Skin of body (tissue), 3 donors: ENCODE measurements at places on chromosomes 16 and 17.

DNA sequence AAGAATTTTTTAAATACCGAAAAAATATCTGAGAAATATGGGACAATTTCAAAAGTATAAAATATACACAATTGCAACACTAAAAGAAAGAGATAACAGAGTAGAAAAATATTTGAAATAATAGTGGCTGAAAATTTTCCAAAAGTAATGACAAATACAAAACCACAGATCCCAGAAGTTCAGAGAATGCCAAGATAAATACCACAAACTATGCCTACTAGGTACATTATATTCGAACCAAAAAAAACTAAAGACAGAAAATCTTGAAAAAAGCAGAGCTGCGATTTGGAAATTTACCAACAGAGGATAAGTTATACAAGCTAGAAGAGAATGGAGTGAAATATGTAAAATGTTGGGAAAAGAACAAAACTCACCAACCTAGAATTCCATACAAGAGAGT is 191.3 kb upstream of the ELAC2 start:
- DNase-seq = no peak

DNA sequence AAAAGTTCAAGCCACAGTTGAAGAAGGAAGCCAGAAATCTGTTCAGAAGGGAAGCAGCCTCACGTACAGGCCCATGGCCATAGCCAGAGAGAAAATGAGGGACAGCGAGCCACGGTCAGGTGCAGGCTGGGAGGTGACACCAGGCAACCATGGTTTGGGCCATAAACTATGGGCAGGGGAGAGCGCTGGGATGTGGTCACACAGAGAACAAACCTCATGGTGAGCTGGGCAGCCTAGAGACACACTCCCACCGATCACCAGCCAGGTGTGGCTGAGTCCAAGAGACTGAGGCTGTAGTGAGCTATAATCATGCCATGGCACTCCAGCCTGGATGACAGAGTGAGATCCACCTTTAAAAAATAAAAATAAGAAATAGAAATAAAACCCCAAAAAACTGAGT is 76.5 kb downstream of the NETO2 start:
- DNase-seq = no peak

DNA sequence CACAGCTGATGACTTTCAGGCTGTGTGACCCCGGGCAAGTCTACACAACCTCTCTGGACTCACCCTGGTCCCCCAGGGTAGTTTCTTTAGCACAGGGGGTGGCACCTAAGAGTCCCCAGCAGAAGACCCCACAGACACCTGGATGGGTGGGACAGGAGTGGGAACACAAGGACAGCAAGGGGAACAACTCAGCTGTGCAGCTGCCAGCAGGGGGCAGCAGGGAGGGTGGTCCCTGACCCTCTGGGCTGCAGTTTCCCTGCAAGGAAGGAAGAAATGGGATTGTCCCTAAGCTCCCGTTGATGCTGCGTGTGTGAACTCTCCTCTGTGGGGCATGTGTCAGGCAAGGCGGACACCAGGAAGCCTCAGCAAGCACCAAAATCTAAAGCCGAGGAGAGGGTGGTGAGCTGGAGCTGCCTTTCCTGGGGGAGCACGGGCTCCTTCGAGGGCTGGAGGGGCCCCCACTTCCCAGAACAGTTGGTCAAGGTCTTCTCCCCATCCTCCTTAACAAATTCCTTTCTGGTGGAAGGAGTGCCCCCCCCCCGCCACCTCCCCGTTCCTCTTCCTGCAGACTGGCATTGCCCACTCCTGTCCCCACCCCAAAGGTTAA is 24.1 kb upstream of the CDH5 start:
- no peak for DNase-seq

GRCh38 chr17:38918129-38918913 is 7.1 kb upstream of the LASP1NB start:
- no peak for DNase-seq

- DNase-seq = no peak
Measured at GRCh38 chr16:31476303-31477219, 4.6 kb downstream of the TGFB1I1 start.

DNA sequence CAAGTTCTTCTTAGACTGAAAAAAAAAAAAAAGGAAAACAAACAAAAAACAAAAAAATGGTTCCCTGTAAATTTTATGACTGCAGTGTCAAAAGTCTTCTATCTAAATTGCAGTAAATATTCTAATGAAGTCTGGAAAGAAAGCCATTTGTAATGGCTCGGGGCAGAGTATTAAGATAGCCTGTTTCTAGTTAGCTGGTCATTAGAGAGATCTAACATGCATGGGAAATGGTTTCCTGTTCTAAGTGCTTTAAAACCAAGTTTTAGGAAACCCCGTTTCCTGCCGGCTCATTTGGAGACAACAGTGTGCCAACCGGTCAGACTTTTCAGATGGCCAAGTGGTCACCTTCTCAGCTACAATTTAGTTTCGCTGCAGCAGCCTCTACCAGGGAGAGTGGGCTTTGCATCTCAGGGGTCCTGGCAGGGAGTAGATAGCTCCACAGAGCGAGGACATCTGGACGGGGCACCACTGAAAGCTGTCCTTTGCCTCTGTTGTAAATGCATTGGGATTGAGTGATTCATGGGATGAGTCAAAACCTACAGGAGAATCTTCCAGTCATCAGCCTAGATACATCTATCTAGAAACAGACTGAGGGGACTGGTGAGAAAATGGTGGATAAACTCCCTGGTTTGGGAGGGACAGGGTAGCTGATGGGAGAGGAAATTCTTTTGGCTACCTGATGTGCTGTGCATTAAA is 473.2 kb upstream of the SALL1 start:
- no peak for DNase-seq

- no peak for DNase-seq
Measured at GRCh38 chr16:3830625-3831254, 49.8 kb downstream of the CREBBP start.

DNA sequence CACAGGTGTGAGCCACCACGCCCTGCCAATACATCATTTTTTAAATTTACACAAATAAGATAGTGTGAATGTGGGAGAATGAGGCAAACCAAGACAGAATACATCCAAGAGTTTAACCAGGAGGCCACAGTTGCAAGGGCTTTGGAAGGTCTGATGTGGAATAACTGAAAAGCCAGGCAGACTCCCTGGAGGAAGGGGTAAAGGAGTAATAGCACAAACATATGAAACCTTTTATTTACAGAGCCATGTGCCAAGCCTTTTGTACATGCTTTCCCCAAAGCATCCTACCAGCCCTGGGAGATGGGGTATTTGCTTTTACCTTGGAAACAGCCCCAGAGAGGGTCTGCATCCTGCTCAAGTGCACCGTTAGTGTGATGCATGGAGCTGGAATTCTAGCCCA is 4.7 kb downstream of the ADGRG3 start:
- DNase-seq = no peak

DNA sequence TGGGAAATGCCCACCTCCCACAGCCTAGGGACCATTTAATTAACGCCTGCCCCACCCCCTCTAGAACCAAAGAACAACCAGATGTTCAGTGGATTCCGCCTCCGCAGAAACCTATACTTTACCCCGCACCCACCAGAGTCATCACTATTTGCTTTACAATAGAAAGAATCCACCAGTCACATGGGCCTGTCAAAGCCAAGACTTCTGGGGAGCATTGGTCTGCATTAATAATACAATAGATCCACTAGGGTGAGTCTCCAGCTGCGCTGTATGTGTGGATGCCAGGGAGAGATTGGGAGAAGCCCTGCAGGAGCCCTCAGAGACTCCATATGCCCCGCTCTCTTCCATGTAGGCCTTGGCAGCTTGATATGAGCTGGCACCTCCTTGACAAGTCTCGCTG is 31.3 kb downstream of the CLEC19A start:
- peak; percentile 26 for DNase-seq

- no peak for DNase-seq
Measured at GRCh38 chr16:47156680-47157215, 13.0 kb upstream of the NETO2 start.

- no peak for DNase-seq
Measured at GRCh38 chr17:81573794-81574642, 21.9 kb upstream of the FAAP100 start.

DNA sequence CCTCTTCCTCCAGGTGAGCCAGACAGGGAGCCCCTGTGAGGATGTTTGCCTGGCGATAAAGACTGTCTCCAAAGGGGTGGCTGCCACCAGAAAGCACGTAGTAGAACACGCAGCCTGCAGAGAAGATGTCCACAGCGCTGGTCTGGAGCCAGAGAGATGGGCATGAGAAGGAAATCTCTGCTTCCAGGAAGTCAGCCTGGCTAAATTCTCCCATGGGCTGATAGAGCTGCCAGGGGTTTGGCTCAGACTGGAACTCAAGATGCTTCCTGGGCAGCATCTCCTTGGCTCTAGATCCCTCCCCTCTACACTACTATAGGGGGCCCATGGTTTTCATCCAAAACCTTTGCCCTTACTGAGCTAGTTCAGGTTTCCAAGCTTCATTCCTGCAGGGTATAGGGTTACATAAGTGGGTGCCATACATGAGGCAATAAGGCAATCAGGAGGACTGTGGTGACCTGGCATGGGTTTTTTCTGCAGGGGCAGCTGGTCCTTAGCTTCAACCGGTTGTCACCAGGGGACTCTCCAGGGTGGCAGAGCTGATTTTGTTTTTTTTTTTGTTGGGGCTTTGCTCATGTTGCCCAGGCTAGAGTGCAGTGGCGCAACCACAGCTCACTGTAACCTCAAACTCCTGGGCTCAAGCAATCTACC is 13.6 kb downstream of the PLK1 start:
- DNase-seq = no peak

DNA sequence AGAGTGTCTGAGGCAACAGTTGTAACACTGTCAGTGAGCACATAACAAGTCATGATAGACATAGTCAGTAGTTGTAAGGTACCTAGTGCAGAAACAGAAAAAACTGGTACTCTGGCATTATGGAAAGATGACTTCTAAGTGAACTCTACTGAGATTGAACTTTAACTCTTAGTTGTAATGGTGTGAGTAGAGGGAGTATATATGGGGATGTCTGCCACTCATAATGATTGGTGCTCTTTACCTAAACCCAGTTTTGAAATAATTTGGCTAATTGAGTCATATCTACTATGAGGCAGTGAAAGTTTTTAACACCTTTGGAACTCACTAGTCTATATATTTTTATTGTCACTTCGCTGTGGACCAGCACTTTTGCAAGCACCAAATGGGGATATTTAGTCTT is 6.6 kb downstream of the NLK start:
- no peak for DNase-seq

- DNase-seq = peak; percentile 55
Measured at GRCh38 chr17:61410141-61411010, 10.7 kb downstream of the TBX2 start.

DNA sequence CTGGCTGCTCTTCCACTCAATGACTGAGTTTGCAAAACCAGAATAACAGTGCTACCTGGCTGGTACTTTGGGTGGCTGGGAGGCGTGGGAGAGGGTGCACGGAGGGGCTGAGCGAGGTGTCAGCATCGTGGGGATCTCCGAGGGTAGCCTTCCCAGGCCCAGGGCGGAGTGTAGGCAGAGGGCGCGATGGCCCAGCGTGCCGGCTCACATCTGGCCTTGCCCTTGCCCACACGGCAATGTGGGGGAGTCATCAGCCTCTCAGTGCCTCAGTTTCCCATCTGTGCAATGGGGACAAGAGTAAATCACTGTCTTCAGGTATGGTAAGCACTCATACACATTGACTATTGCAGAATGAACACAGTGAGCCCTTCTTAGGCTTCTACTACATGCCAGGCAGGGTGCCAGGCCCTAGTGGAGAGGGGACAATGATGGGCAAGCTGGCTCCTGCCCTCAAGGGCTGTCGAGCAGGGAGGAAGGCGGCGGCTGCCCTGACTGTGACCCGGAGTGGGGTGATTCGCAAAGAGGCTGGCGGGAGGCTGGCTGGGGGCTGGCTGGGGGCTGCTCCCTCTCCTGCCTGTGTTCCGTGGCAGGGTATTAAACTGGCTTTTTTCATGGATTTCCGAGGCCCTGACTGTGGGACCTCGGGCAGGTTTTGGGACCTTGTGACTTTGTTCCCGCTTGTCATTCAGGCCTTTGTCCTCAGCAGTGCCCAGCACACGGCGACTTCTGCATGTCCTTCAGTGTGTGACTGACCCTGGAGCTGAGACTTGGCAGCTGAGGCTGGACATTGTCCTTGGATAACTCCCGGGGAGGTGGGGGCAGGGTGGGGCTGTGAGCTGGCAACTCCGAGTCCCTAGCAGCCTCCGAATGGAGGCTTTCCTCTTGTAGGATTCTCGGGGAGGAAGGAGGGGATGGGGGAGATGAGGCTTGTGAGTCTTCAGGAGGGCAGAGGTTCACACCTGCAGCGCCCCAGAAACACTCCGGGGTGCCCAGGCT is 243.1 kb downstream of the SEC14L1 start:
- DNase-seq = no peak

DNA sequence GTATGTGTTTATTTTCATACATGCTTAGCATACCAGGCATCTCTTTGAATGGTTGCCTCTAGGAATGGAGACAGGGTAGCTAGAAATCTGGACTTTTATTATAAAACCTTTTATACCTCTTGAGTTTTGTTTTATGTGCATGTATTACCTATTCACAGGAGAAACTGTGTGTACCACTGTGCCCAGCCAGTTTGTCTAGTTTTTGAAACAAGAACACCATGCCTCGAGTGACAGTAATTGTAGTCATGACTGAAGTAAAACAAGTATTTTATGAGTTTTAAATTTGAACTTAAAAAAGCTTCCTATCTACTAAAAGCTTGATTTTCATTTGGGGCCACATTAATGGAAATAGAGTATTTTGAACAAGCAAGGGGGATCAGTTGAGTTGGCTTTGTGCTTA is 57.4 kb downstream of the SNTB2 start:
- no peak for DNase-seq

DNA sequence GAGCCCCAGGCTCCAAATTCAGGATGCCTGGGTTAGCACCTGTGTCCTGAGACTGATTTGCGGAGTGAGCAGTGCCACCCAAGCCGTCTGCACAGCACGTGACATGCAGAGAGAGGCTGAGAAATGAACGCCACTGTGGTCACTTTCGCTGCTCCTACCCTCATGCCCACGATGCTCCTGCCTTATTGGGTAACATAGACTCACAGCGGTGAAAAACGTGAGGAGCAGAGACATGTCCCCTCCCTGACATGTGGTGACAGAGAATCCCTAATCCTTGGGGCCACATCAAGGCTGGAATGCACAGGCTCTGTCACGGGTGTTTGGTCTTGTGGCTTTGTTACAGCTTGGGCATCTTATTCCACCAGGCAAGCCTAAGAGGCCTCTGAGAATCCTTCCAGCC is 52.1 kb upstream of the CACNG5 start:
- DNase-seq = no peak

GRCh38 chr16:82456683-82457082 is 170.1 kb upstream of the CDH13 start:
- peak; percentile 17 for DNase-seq

GRCh38 chr17:57971572-57971971 is 16.4 kb upstream of the CUEDC1 start:
- no peak for DNase-seq

DNA sequence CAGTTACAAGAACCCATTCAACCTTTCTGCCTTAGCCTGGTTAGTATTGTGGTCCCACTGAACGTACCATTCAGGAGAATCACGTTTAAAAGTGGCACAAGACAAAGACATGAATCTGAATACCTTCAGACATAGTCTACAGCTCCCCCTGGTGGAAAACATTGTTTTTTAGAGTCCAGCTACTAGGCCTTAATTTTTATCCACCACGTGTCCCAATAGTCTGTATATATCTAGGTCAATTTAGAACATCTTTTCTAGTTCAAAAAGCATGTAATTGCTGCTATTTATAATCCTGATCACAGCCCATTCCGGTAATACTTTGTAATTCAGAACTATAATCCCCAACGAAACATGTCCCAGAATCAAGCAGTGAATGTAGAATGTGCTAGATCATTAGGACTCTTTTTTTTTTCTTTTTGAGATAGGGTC is 13.7 kb upstream of the GUCY2D start:
- peak; percentile 78 for DNase-seq
